ENCODE measurements at places on chromosomes 7 and 10. TPM values are rescaled to one million over a fixed set of nuclear protein-coding genes. Genes with fewer than 3 reads are reported as not detected.

DNA sequence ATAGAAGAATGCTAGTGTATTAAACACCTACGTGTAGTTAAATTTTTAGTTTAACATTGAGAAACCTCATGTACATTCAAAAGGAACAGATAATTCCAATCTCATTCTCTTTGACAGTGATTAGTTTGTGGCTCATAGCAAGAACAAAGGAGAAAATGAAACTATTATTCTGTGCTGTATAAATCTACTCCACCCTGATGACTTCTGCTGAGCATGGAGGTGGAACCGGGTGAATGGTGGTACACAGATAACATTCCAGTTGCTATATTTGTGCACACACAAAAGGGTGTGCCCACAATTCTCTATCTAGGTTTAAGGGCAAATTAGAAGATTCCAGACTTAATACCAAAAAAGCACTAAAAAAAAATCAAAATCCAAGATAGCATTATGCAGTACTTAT lies 17.0 kb upstream of the RALA start:
- no peak for DNase-seq

GRCh38 chr7:50142425-50143017 lies 49.5 kb upstream of the ZPBP start:
- no peak for DNase-seq

GRCh38 chr10:66095610-66096009 lies 830.2 kb upstream of the LRRTM3 start:
- DNase-seq, result no peak

- peak; percentile 76 for DNase-seq
These were observed 166.2 kb downstream of the CPEB3 start for GRCh38 chr10:92124616-92125143.

GRCh38 chr7:154598396-154598795 lies 404.5 kb downstream of the PAXIP1 start:
- DNase-seq, result no peak

GRCh38 chr10:3036155-3037021 lies 31.0 kb upstream of the PFKP start:
- no peak for DNase-seq

DNA sequence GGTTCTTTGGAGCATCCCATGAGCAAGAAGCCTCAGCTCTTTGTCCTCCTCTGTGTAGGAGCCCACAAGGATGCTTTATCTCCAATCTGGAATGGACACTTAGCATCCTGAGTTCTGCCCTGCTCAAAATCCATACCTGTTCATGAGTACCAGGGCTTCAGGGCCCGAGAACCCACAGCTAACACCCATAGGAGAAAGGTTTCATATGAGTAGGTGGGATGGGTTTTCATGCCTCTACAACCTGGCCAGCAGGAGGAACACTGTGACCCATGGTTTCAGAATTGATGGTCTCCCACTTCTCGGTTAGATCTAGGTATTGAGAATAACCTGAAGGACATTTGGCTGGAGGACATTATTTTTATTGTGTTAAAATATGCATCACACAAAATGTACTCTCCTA lies 57.8 kb downstream of the TBXAS1 start:
- DNase-seq, result no peak

DNA sequence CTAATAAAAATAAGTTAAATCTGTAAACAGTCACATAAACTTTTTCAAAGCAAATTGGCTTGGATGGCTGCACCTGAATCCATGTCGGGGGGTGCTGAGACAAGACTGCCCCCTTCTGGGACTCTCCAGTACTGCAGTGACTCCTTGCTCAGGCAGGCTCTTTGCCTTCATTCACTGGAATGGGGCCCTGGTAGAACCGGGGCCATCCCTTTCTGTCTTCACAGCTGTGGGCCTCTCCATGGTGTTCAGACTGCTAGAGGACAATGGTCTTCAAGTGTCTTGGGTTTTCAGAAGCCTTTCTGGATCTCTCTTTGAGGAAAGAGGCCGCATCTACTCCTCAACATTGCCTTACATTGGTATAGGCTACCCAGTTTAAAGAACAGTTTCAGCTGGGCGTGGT lies 16.1 kb upstream of the IMPDH1 start:
- peak; percentile 63 for DNase-seq

DNA sequence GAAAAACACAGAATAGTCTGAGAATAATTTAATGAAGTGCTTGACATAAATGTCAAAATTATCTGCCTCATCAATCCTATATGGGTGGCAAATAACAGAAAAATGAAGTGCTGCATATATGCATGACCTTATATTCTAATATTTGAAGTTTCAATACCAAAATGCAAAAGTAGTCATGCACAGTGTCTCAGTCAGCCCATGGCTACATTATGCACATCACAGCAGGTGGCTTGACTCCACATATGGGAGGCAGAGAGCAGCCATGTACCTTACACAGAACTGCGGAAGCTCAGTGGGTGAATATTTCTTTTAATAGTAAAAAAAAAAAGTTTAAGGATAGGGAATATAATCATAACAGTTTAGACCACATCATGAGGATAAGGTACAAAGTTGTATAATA lies 17.4 kb upstream of the LIPN start:
- DNase-seq, result no peak

DNA sequence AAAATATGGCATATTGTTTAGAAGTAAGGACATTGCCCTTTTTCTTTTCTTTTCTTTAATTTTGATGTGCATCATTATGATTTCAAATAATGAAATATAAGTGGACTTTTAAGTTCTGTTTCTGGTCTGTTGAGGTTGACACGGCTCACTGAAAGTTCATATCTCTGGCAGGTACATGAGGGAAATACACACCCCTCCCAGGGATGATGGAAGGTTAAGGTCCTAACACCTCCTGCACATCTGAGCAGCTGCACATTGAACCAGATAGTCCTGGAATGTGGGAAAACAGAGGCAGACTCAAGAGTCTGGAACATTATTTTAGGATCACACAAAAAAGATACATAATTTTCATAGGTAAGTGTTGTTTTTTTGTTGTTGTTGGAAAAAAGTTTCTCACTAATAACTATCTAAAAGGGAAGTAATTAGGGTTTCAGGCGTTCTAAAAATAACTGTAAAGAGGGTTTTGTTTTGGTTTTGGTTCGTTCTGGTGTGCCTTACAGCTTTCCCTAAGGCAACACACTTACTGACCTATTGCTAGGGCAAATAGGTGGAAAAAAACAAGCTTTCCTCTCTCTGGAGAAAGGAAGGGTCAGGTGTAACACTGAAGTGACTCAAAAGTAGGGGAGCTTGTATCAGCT lies 201.2 kb upstream of the PRKCQ start:
- DNase-seq, result no peak

Gene TFR2
- 689 TPM for total RNA-seq

Gene CSGALNACT2
- total RNA-seq, result 5.5 TPM

Data from left lobe of liver (tissue), 2 donors.